HTR-8/SVneo (cell line): ENCODE measurements at places on chromosomes 16 and 17.

- DNase-seq = no peak
These were observed 7.7 kb downstream of the NUBP1 start for GRCh38 chr16:10751291-10751697.

DNA sequence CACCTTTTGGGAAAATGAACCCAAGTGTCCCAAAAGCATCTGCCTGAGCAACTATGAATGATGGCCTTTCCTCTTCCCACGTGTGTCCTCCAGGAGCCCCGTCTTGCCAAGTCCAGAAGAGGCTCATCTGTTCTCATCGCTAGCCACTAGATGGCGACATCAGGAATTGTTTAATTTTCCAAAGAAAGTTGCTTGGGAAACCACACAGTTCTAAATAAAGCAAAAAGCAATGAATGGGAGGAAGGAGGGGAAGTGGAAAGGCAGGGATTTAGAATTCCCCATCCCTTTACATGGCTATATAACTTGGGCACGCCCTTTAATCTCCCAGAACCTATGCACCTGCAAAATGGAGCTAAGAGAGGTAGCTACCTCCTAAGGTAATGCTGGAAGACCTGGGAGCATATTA lies 9.0 kb upstream of the CDH5 start:
- peak; percentile 87 for DNase-seq

- DNase-seq = peak; percentile 62
These were observed 491 bp downstream of the SLC25A19 start for GRCh38 chr17:75288770-75289114.

- peak; percentile 37 for DNase-seq
These were observed 24.8 kb upstream of the SIAH1 start for GRCh38 chr16:48409839-48410632.

DNA sequence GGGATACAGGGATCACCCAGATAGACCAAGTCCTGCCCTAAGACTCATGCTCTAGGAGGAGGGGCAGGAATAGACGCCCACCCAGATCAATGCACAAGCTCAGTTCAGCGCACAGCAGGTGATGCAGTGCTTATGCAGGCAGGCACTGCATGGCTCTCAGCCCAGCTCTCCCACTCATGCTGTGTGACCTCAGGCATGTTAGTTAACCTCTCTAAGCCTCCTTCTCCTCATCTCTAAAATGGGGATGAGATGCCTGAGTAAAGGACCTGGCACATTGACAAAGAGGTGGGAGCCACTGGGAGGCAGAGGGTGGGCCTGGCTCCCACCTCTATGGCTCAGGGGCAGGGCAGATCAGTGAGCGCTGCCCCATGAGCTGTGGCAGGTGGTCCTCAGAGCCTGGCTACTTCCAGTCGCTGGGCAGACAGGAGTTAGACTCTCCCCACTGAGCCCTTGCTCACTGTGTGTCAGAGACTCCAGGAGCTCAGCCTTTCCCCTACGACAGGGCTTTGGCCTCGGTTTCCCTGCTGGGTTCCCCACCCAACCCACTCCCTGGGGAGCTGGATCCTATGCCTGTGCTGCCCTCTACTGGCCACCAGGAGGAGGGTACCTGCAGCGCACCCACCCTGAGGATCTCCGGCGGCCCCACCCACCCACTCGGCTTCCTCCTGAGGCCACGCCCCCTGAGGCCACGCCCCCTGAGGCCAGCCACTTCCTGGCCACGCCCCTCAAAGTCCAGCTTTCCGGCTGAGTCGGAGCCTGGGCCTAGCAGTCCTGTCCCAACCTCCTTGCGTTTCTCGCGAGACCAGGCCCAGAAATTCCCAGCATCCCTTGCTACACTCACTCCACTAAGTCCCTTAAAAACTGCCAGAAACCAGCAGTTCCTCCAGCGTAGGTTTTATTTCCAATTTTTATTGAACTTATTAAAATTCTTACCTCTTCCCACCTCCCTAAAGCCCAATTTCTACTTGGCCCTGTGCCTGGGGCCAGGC lies 196.1 kb downstream of the GSG1L start:
- DNase-seq = peak; percentile 62

DNA sequence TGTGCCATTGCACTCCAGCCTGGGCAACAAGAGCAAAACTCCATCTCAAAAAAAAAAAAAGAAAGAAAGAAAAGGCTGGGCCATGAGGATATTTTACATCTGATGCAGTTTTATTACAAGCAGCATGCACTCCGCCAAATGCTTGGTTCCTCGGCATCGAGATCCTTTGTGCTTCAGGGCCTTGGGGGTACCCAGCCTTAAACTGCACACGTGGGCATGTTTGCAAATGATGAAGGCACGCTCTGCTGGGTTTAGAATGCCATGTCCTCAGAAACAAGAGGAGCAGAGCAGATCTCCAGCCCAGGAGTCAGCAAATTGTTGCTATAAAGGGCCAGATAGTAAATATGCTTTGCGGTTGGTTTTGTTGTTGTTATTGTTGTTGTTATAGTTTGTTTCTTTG lies 153.2 kb downstream of the KATNIP start:
- no peak for DNase-seq

DNA sequence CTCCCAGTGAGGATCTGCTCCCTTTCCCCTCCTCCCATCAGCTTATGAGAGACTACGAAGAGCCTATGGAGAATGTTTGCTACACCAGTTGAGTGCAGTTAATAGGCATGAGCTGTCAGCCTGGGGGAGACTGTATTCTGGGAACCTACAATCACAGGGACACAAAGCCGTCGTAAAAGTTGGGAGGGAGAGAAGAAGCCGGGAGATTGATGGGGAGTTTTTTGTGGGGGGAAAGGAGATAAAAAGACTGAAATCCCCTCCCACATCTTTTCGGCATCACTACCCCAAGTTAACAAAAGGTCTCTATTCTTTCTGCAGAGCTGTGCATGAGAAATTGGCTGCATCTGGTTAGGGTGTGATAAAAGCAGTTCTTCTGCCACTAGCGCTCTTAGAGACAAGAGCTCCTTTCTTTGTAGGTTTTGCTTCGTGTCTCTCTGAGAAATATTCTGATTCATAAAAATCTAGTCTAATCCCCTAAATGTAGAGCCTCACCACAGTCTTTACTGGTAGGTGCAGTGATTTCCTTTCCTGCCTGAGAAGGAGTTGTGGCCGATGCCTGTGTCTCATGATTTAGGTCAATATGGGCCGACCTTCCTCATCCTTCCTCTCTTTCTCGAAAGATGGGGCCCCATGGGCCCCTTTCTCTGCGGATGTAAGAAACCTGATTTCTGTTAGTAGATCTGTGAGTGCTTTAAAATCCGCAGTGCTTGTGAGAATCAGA lies 77.4 kb downstream of the BPTF start:
- no peak for DNase-seq

GRCh38 chr16:3051009-3051408 lies 4.6 kb downstream of the MMP25 start:
- DNase-seq = no peak

- DNase-seq = no peak
These were observed 3.0 kb upstream of the CDH15 start for GRCh38 chr16:89168381-89169189.

DNA sequence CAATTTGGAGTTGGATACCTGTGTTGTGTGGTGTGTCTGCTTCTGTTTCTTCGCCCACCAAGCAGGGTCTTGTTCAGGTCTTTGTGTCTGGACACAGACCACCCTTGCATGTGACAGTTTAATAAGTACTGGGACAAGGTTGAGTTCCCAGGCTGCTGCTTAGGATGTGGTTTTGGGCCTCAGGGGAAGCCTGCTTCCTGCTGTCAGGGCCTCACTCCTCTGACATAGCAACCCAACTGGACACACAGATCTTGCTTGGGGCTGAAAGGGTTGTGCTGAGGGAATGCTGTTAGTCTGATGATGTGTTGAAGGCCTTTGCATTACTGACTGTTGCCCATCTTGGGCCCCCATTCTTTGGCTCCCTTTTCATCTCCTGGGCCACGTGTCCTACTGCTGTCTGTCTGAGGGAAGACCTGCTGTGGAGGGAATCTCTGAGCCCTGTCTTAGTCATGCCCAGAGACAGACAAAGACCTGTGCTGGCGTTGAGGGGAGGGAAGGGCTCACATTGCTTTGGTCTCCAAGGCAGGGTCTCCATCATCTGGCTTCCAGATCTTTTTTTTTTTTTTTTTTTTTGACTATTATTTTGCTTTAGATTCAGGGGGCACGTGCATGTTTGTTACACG lies 4.7 kb upstream of the TGFB1I1 start:
- DNase-seq = no peak

GRCh38 chr17:44688675-44689476 lies 700 bp downstream of the CCDC43 start:
- DNase-seq = peak; percentile 22

GRCh38 chr16:64094181-64094965 lies 1027.5 kb downstream of the CDH11 start:
- no peak for DNase-seq

GRCh38 chr17:1123393-1123831 lies 56.4 kb downstream of the ABR start:
- no peak for DNase-seq

DNA sequence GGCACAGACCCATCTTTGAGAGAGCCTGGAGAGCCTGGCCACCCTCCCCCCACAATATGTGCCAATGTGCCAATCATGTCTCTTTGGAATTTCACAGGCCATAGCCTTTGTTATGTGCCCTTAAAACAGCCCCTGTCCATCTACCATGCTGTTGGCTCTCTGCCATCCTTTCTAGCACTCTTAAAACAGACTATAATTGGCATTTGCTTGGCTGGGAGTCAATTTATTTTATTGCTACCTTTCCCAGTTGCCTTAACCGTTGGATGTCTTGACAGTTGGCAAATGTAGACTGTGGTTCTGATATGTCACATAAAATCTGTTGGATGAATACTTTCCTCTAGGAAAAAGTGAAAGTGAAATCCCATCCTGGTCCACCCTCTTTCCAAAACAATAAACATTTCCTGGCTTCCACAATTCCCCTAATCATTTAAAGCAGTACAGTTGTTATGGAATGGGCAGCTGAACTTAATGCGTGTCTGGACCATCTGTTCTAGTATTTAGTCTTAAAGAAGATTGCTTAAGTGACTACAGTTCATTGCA lies 394.0 kb downstream of the KCNJ2 start:
- no peak for DNase-seq

DNA sequence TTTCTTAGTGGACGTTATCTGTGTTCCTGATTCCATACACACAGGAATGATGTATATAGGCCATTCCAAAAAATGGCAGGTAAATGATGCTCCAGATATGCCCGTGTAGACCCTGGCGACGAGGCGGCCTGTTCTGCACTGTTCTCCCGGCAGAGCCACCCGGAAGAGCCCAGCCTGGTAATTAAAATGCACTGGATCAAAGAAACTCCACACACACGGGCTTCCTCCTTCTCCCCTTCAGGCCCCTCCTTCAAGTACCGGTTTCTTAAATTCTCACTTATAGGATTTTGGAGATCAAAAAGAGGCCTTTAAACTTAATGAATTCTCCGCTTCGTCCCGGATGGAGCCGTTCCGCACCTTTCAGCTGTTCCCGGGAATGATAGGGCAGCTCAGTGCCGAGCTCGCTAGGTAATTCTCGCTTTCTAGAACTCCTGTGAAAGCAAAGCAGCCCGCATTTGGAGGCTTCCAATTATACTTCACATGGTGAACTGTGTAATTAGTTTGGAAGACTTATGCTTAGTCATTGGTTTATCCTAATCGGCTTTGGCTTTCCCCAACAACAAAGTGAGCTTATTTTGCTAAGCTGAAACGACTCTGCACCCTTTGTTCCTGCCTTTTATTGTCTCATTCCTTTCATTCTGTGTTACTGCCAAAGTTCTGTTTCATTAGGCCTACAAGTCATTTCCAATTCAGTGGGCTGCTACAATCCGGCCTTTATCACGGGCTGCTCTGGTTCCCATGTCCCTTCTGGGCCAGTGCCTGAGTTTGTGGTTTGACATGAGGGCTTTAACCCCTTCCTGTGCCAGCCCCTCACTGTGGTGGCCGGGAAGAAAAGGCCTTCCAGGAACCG lies 150.0 kb downstream of the MSI2 start:
- no peak for DNase-seq

GRCh38 chr17:44781551-44782325 lies 22.9 kb downstream of the ADAM11 start:
- DNase-seq = no peak

- no peak for DNase-seq
These were observed 60.7 kb upstream of the METRNL start for GRCh38 chr17:83018658-83019193.

DNA sequence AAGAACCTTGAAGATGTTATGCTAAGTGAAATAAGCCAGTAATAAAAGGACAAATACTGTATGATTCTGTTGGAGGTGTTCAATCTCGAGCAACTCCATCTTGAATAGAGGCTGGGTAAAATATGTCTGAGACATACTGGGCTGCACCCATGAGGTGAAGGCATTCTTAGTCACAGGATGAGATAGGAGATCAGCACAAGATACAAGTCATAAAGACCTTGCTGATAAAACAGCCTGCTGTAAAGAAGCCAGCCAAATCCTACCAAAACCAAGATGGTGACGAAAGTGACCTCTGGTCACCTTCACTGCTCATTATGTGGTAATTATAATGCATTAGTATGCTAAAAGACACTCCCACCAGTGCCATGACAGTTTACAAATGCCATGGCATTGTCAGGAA lies 98.1 kb downstream of the RGS9 start:
- no peak for DNase-seq

- no peak for DNase-seq
These were observed 3.6 kb downstream of the MMP28 start for GRCh38 chr17:35791681-35792350.

DNA sequence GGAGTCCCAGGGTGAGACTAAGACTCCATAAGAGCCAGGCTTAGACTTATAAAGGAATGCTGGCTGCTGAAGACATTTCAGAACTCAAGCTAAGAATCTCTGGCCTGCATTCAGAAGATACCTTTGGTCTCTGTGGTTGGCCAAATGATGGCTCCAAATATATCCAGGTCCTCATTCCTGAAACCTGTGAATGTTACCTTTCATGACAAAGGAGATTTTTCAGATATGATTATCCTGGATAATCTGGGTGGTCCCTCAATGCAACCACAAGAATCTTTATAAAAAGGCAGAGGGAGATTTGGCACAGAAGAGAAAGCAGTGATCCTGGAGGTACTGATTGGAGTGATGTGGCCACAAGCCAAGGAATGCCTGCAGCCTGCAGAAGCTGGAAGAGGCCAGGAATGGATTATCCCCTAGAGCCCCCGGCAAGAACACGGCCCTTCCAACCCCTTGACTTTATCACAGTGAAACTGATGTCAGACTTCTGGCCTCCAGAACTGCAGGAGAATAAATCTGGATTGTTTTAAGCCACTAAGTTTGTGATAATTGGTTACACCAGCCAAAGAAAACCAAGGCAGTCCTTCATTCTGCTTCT lies 253.3 kb downstream of the SLC39A11 start:
- DNase-seq = no peak

GRCh38 chr17:56819431-56820145 lies 14.1 kb downstream of the C17orf67 start:
- peak; percentile 90 for DNase-seq

GRCh38 chr17:3666516-3666915 lies 1.9 kb downstream of the TAX1BP3 start:
- no peak for DNase-seq

GRCh38 chr16:83769397-83770008 lies 38.3 kb upstream of the HSBP1 start:
- DNase-seq = no peak
